ENCODE measurements at places on chromosomes 11 and 22.
A peak's percentile ranks its signal among the peaks of the same experiment; 100 is the strongest.

- no peaks in the 10 kb centered on the region for H3K36me3 ChIP-seq
- H3K4me3 ChIP-seq = no peak overlapping the region
- H3K4me1 ChIP-seq = no peaks in the 10 kb centered on the region
- DNase-seq = no peak
- H3K27me3 ChIP-seq = no peaks in the 10 kb centered on the region
- H3K27ac ChIP-seq = no peak overlapping the region
Observed at GRCh38 chr11:111259896-111260295, 14.4 kb downstream of the POU2AF2 start.

DNA sequence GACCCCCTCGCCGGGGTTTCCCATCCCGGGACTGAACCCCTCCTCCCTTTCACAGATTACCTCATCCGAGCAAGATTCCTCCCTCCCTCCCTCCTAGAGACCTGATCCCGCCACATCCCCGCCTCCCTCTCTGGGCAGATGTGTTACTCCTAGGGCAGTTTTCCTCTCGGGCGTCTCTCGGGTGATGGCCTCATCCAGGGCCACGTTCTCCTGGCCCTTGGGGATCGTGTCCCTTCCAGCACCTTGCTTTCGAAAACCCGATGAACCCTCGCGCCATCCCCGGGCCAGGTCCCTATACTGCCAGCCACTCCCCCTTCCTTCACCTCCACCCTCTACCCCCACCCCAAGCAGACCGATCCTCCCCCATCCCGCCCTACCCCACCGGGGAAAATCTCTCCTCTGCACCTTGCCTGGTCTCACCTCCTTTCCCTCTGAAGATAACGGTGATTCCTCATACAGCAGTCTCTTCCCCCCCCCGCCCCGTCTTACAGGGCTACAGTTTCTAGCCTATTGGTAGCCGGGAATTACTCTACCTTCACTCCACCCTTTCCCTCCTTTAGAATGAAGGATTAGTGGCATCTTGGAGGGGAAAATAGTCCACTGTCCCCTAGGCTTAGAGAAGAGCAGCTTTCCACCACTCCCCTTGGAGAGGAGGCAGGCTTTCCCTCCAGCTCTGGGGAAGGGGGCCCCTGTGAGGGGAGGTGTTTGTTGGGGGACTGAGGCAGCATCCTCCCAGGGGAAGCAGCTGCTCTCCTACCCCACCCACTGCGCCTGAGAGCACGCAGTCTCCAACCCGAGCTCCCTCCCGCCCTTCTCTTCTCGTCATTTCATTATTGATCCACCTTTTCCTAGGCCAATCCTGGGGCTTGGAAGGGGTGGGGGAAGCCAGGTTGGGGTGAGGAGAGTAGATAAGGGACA lies 1.2 kb downstream of the KMT2A start:
- peaks cover 38% of the 10 kb centered on the region for H3K4me1 ChIP-seq
- H3K27me3 ChIP-seq = no peaks in the 10 kb centered on the region
- peak overlapping the region; percentile 99 for H3K27ac ChIP-seq
- peak overlapping the region; percentile 70 for H3K4me3 ChIP-seq
- H3K36me3 ChIP-seq = peaks cover 11% of the 10 kb centered on the region
- DNase-seq = peak; percentile 41

DNA sequence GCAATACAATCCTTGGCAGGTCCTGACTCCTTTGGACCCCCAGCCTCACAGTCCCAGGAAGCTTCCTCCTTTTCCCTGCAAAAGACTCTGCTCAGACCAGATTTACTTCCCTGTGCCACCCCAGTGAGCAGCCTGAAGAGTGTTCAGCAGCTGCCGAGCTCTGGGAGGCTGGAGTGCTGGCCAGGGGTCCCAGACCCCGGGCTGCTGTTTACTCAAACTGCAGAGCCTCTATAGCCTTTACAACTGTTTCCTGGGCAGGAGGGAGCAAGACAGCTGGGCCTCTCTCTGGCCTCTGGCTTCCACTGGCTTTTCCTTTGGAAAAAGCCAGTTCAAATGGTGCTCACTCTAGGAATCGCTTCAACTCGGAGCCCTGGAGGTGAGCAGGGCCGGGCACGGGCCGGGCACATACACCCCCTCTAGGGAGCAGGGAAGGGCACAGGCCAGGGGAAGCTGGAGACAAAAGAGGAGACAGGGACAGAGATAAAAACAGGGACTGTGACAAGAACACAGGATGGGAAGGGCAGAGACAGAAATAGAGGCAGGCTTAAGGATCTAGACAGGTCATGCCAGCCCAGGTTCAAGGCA lies 932 bp downstream of the IRAG1 start:
- H3K4me1 ChIP-seq = no peaks in the 10 kb centered on the region
- H3K27me3 ChIP-seq = no peaks in the 10 kb centered on the region
- H3K4me3 ChIP-seq = no peak overlapping the region
- H3K36me3 ChIP-seq = no peaks in the 10 kb centered on the region

- no peaks in the 10 kb centered on the region for H3K36me3 ChIP-seq
- DNase-seq = no peak
- H3K4me1 ChIP-seq = no peaks in the 10 kb centered on the region
- H3K4me3 ChIP-seq = no peak overlapping the region
Observed at GRCh38 chr22:22425356-22425755, 83.2 kb downstream of the ZNF280B start.

GRCh38 chr11:45771193-45771565 lies 33.8 kb upstream of the SLC35C1 start:
- no peaks in the 10 kb centered on the region for H3K27me3 ChIP-seq
- H3K36me3 ChIP-seq = no peaks in the 10 kb centered on the region
- DNase-seq = peak; percentile 64
- peaks cover 15% of the 10 kb centered on the region for H3K4me1 ChIP-seq
- H3K4me3 ChIP-seq = peak overlapping the region; percentile 83

- H3K4me1 ChIP-seq = peaks cover 58% of the 10 kb centered on the region
- H3K27me3 ChIP-seq = no peaks in the 10 kb centered on the region
- no peak for DNase-seq
- peak overlapping the region; percentile 83 for H3K27ac ChIP-seq
- no peak overlapping the region for H3K4me3 ChIP-seq
Observed at GRCh38 chr11:121443688-121444275, 8.3 kb upstream of the SORL1 start.

GRCh38 chr22:39908136-39908535 lies 7.3 kb downstream of the GRAP2 start:
- no peaks in the 10 kb centered on the region for H3K27me3 ChIP-seq
- no peaks in the 10 kb centered on the region for H3K36me3 ChIP-seq
- peaks cover 59% of the 10 kb centered on the region for H3K4me1 ChIP-seq
- no peak for DNase-seq
- H3K4me3 ChIP-seq = peak overlapping the region; percentile 67

- H3K27ac ChIP-seq = no peak overlapping the region
- no peaks in the 10 kb centered on the region for H3K27me3 ChIP-seq
- no peaks in the 10 kb centered on the region for H3K4me1 ChIP-seq
- H3K36me3 ChIP-seq = no peaks in the 10 kb centered on the region
Observed at GRCh38 chr22:49548356-49549202, 279.1 kb downstream of the BRD1 start.

DNA sequence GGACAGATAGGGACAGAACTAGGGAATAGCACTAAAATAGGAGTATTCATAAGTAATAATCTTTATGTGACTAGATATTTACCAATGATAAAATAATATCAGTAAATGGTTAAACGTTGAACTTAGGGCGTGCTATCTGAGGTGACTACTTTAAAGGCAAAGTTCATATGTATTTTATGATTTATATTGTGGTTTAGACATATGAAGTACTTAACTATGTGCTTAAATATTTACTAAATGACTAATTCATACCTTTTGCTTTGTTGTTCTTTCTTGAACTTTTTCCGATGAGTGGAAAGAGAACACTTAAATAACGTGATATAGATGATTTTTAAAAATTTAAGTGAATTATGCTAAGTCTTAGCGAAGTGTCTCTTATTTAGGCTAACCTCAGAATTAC lies 14.7 kb downstream of the LUZP2 start:
- DNase-seq = no peak
- no peaks in the 10 kb centered on the region for H3K36me3 ChIP-seq
- no peaks in the 10 kb centered on the region for H3K4me1 ChIP-seq
- H3K4me3 ChIP-seq = no peak overlapping the region
- H3K27ac ChIP-seq = no peak overlapping the region
- H3K27me3 ChIP-seq = no peaks in the 10 kb centered on the region

- peaks cover 8% of the 10 kb centered on the region for H3K4me1 ChIP-seq
- DNase-seq = no peak
- no peak overlapping the region for H3K27ac ChIP-seq
- no peaks in the 10 kb centered on the region for H3K27me3 ChIP-seq
Observed at GRCh38 chr11:19970944-19971343, 189.3 kb downstream of the DBX1 start.

GRCh38 chr22:41198027-41198580 lies 7.0 kb upstream of the L3MBTL2 start:
- peak; percentile 46 for DNase-seq
- H3K27me3 ChIP-seq = no peaks in the 10 kb centered on the region
- H3K36me3 ChIP-seq = no peaks in the 10 kb centered on the region
- H3K4me3 ChIP-seq = peak overlapping the region; percentile 92

DNA sequence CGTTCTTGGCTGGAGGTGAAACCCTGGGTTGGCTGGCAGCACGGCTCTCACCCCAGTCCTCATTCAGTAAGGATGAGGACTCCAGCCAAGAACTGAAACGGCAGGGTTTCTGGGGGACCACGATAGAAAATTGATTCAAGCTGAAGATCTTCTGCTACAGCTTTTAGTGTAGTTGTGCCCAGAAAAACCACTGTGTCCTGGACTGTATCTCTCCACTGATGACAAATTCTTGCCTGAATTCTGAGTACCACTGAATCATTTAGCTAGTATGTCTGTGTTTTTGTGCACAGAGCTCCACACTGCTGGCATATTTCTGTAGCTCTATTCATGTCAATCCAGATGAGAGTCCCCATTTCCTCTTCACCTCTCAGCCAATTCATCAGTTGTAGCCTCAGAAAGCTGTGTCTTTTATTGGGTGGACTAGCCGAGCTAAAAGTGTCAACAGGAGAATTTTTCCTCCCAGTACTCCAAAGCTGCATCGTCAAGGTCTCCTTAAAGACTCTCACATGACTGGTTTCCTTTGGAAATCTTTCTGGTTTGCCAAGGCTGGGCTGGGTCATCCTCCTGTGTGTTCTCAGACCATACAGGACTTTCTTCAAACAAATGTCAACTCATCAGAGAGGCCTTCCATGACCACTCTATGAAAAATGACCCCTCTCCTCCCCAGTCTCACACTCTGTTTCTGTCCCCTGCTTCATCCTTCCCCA lies 144.6 kb downstream of the LDLRAD3 start:
- H3K27ac ChIP-seq = no peak overlapping the region
- no peaks in the 10 kb centered on the region for H3K4me1 ChIP-seq
- H3K36me3 ChIP-seq = no peaks in the 10 kb centered on the region
- no peak overlapping the region for H3K4me3 ChIP-seq
- DNase-seq = no peak

DNA sequence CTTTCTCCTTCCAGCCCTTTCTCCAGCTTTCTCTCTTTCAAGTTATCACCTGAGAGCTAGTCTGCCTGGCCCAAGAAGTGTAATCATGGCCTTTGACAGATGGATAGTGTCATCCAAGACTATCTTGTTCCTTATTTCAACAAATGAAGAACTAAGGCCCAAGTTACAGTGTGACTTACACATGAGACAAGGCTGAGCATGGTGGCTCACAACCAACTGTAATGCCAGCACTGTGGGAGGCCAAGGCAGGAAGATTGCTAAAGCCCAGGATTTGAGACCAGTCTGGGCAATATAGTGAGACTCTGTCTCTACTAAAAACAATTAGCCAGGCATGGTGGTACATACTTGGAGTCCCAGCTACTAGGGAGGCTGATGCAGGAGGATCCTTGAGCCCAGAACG lies 3.7 kb upstream of the RANGAP1 start:
- no peak overlapping the region for H3K4me3 ChIP-seq
- peaks cover 13% of the 10 kb centered on the region for H3K4me1 ChIP-seq
- peaks cover 4% of the 10 kb centered on the region for H3K36me3 ChIP-seq
- H3K27ac ChIP-seq = no peak overlapping the region
- H3K27me3 ChIP-seq = no peaks in the 10 kb centered on the region
- DNase-seq = no peak

DNA sequence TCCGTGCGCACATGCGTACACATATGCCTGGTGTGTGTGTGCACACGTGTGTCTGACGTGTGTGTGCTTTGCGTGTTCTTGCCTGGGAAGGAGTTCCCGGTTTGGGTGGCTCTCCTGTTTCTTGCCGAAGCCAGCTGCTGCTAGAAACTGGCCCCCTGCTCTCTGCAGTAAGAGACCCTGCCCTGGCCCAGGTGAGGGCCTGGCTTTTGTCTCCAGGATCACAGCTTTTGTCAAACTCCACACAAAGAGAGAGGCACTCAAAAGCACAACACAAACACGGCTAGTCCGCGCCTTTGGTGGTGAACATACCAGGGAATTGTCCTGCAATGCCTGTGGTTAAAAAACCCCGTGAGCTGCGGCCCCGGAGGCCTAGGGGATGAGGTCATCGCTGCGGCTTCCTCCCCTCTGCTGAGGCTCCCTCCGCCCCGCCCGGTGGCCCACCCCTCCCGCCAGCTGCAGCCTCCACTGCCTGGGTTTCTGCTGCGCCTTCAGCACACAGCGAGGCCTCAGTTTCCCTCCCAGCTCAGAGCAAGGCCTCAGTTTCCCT lies 88.9 kb downstream of the KCNQ1 start:
- H3K4me1 ChIP-seq = peaks cover 15% of the 10 kb centered on the region
- H3K4me3 ChIP-seq = no peak overlapping the region
- DNase-seq = no peak
- no peaks in the 10 kb centered on the region for H3K36me3 ChIP-seq
- H3K27ac ChIP-seq = no peak overlapping the region

GRCh38 chr11:64146036-64146955 lies 19.6 kb downstream of the MACROD1 start:
- no peak overlapping the region for H3K27ac ChIP-seq
- no peaks in the 10 kb centered on the region for H3K36me3 ChIP-seq
- H3K4me3 ChIP-seq = no peak overlapping the region
- H3K4me1 ChIP-seq = no peaks in the 10 kb centered on the region
- H3K27me3 ChIP-seq = no peaks in the 10 kb centered on the region

- no peak overlapping the region for H3K27ac ChIP-seq
- DNase-seq = no peak
- no peaks in the 10 kb centered on the region for H3K27me3 ChIP-seq
- H3K4me1 ChIP-seq = no peaks in the 10 kb centered on the region
- no peak overlapping the region for H3K4me3 ChIP-seq
- no peaks in the 10 kb centered on the region for H3K36me3 ChIP-seq
Observed at GRCh38 chr11:110087812-110088534, 5.2 kb upstream of the ZC3H12C start.

DNA sequence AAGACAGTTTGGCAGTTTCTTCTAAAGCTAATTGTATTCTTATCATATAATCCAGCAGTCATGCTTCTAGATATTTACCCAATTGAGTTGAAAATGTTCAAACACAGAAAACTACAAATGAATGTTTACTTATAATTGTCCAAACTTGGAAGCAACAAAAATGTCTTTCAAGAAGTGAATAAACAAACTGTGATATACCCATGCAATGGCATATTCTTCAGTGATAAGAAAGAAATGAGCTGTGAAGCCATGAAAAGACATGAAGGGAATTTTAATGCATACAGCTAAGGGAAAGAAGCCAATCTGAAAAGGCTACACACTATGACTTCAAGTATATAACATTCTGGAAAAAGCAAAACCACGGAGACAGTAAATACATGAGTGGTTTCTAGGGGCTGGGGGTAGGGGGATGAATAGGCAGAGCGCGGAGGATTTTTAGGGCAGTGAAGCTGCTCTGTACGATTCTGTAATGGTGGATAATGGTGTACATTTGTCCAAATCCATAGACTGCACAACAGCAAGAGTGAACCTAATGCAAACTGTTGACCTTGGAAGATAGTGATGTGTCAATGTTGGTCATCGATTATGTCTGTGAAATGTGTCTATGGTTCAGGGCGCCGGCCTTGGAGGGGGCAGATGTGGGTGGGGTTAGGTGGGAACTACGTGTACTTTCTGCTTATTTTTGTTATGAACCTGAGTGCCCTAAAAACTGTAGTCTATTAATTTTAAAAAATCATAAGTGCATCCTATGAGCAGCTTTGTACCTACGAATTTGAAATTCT lies 424.9 kb downstream of the TBC1D22A start:
- H3K4me1 ChIP-seq = no peaks in the 10 kb centered on the region
- H3K27ac ChIP-seq = no peak overlapping the region
- no peak for DNase-seq
- H3K4me3 ChIP-seq = no peak overlapping the region
- H3K27me3 ChIP-seq = no peaks in the 10 kb centered on the region
